ENCODE measurements at places on chromosomes 4 and X.

GRCh38 chrX:10189317-10190268 is 32.8 kb downstream of the CLCN4 start:
- peak; percentile 59 for DNase-seq

GRCh38 chrX:131441033-131441432 is 102.8 kb upstream of the OR13H1 start:
- DNase-seq = no peak

- DNase-seq = no peak
These were observed 76.7 kb downstream of the MANBA start for GRCh38 chr4:102683881-102684609.

DNA sequence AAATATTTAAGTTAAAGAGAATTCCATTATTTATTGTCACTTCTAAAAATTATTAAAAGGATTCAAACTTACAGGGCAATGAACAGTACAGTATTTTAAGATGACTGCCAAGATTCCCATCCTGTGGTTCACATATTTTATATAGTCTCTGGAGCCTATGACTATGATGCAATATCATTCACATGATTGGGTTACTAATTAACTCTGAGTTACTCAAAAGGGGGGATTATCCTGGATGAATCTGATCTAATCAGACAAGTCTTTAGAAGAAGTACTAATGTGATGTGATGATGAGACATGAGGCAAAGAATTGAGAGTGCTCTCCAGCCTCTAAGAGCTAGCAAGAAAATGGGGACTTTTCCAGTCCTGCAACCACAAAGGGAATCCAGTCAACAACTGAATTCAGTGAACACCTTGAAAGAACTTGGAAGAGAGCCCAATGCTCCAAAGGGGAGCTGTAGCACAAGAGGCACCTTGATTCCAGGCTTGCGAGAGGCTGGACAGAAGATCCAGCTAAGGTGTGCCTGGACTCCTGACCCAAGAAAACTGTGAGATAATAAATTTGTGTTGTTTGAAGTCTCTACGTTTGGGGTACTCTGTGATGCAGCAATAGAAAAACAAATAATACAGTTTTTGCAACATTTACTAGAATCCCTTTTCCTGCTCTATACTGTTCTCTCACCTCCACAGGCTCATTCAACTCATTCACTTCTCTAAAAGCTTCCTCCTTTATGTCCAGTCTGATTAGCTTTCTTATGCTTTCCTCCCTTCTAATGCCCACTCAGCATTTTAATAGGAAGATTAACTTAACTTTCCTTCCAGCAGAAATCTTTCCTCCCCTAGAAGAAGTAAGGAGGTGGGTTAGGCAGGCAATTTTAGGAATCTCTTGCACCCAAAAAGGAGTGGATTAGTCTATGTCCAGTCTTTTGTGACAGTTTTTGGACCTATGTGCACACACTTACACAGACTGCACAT is 133.8 kb upstream of the LCORL start:
- no peak for DNase-seq

- no peak for DNase-seq
These were observed 617.7 kb downstream of the MID1IP1 start for GRCh38 chrX:39418731-39419638.

GRCh38 chr4:36249610-36250009 is 5.3 kb upstream of the ARAP2 start:
- DNase-seq = no peak

- DNase-seq = peak; percentile 4
These were observed 16.1 kb upstream of the TASL start for GRCh38 chrX:30593440-30594200.

DNA sequence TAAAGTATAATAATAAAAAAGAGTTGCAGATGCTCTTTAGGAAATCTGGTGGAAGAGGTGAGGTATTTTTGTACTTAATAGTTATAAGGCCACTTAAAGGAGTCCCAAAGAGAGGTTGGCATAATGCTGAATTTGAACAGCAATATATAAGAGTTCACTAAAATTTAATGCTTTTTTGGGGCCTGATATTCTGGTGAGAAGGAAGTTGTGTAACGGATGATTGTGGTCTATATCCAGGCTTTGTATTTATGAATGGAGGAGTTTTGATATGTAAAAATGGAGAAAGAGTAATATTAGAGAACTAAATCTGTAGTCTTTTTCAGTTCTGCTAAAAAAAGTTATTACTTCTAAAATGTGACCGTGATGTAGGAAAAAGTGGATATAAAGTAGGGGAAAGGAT is 20.4 kb downstream of the BMP2K start:
- DNase-seq = no peak

DNA sequence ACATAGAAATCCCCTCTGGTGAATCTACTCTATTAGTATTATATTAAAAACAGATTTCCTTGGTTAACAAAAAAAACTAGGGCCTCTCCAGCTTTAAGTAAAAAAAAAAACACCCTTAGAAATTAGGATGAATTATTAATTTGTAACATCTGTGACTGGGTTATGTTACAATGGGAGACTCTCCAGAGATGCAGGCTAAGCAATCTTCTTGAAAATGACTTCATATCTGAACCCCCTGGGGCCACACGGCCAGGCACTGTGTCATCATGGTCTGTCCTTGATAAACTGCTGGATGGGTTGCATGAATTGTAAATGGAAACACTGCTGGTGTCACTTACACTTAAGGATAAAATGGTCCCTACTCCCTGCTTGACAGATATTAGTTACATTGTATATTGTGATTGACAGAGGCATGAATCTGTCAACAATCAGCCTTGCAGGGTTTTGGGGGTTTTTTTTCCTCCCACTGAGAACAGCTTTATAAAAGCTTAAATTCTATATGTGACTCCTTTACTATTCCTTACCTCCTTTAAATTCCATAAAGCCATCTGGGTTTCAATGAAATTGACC is 49.1 kb downstream of the PRKG2 start:
- DNase-seq = no peak

DNA sequence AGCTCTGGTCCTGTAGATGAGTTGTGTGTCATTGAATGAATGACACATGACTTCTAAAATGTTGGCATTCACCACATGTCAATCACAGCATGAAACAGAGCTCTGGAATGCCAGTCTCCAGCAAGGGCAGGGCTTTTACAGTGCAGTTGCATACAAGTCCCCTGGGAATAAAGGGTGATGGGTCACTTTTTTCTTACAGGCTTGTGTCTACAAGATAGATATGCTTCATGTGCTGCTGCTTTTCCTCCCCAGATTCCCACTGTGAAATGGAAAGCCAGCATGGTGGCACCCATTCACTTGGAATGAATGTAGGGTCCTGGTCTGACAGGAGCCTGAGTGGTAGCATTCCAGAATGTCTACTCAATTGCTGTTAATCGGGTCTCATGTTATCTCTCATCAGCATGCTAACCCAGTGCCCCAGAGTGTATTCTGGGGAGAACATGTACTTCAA is 159.1 kb upstream of the KIT start:
- no peak for DNase-seq

GRCh38 chr4:169791527-169792156 is 33.9 kb upstream of the HPF1 start:
- DNase-seq = no peak

GRCh38 chrX:114976292-114976691 is 41.1 kb downstream of the IL13RA2 start:
- DNase-seq = no peak

DNA sequence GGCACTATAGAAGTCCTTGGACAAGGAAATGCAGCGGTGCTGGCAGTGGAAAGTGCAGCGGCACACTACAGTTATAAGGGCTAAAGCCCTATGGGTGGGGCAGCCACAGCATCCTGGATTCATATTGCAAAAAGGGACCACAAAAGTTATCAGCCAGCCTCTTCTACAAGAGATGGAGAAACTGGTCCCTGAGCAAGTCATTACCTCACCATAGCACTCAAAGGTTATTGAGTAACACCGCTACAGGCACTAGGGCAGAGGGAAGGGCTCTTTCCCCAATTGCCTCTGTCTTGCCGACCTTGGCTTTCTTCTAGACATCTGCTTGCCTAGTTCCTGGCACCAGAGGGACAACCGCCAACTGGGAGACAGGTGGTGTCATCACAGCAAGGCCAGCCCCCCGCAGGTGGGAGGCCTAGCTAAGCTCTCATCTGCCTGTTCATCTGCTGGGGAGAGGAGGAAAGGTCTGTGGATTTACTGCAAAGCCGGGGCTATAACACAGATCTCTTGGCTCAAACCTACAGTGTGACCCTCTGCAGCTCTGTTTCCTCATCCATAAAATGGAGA is 600.0 kb downstream of the BCOR start:
- no peak for DNase-seq

- no peak for DNase-seq
These were observed 49.2 kb upstream of the TLR2 start for GRCh38 chr4:153634738-153635353.

DNA sequence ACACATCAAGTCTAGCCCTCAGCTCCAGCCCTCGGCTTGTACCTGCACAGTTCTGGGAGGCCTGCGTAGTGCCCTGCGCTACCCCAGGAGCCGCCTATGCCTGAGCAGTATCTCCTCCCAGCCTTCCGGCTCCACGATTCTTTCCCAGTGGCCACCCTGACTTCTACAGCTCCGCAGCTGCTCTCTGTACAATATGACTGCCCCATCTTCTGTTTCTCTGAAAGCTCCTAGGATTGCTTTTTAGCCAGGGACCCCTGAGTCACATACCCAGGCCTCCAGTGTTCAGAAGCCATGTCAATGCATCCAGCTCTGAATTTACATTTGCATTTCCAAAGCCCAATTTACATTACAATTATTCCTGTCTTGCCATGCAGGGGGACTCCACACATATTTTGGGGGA is 135.5 kb downstream of the PJA1 start:
- no peak for DNase-seq

- DNase-seq = no peak
These were observed 89.7 kb downstream of the ZNF718 start for GRCh38 chr4:213971-214370.

DNA sequence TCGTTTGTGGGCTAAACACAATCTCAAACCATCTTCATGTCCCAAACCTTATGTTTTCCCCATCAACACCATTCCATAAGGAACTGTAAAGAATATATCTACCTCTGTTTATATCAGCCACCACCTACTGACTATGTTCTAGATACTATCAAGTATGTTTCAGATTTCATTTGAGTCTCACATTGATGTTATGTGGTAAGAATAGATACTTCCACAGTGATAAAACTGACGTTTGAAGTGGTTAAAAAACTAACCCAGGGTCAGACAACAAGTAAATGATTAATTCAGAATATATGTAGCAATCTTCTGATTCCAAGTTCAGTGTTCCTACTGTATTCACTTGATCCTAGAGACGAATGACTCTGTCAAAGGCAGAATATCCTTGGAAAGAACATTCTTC is 156.8 kb upstream of the RASGEF1B start:
- DNase-seq = no peak

Measured in activated T-cell treated with anti-CD3 and anti-CD28 coated beads for 1 hour (primary cell).